Dermis blood vessel endothelial cell (primary cell): ENCODE measurements at places on chromosomes 16 and 17. TPM values are rescaled to one million over a fixed set of nuclear protein-coding genes. Genes with fewer than 3 reads are reported as not detected.

DNA sequence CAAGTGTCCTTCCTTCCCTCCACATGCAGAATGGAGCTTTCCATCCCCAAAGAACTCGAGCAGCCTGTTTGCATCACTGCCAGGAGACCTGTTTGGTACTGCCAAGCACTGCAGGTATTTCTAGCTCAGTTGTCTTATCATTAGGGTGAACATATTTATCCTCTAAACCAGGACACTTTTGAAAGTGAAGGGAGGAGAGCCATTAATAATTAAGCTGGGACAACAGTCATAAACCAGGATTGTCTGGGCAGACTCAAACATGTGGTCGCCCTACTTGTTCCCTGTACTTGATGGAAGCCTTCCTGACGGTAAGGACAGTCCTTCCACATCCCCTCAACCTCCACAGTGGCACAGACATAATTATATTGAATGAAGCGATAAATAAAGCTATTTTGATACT lies 67.4 kb downstream of the PRKCA start:
- DNase-seq = no peak

GRCh38 chr17:29621751-29622194 lies 939 bp downstream of the CORO6 start:
- no peak for DNase-seq

DNA sequence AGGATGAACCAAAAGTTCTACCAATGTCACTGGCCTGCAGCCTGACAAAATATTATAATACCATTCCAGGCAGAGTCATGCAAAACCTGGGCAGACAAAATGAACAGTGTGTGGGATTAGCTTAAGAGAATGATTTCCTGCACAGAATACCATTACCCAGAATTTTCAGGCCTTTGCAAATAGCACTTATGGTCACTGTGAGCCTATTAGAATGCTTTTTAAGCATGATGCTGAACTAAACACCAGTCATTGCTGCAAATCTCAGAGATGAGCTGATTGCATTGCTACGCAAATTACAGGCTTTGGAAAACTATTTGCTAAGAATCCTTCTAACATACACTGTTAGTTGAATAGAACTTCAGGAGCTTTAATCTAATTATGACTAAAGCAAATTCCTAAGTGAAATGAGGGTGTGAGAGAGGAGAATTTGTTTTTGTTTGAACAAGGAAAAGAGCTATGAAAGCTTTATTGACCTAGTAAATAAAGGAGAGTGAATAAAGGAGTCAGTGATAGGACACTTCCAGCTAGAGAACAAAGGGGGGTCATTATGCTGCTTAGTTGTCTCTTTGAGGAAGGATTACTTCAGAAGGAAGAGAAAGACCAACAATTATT lies 398.8 kb downstream of the HS3ST3B1 start:
- DNase-seq = no peak

- no peak for DNase-seq
These were observed 229.9 kb upstream of the CIBAR2 start for GRCh38 chr16:85341972-85342695.

- DNase-seq = no peak
These were observed 24.4 kb downstream of the TBX21 start for GRCh38 chr17:47757386-47757785.

DNA sequence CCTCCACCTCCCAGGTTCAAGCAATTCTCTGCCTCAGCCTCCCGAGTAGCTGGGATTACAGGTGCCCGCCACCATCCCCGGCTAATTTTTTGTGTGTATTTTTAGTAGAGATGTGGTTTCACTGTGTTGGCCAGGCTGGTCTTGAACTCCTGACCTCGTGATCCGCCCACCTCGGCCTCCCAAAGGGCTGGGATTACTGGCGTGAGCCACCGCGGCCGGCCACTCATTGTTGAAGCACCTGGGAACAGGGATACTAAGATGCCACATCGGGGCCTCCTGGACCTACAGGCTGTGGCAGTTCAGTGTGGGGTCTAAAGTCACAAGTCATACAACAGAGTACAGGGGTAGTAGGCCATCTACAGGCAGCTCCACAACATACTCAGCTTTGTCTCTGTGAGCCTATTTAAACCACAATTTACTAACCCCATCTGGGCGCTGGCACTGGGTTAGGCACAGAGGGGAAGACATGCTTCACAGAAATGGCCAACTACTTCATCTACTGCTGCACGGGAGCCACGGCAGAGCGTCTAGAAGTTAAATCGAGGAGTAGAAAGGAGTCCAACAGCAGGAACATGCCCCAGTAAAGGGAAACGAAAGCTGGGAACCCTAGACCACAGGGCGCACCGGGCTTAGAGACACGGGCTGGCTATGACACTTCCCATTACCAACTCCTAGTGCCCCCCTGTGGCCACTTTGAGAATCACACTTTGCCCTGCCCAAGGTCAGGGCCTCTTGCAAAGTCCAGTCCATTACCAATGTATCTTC lies 4.3 kb downstream of the VAMP2 start:
- peak; percentile 96 for DNase-seq

GRCh38 chr16:12688951-12689850 lies 114.5 kb downstream of the CPPED1 start:
- peak; percentile 29 for DNase-seq

- DNase-seq = no peak
These were observed 126.8 kb downstream of the CACNG3 start for GRCh38 chr16:24382762-24383407.

- peak; percentile 29 for DNase-seq
These were observed 199.1 kb upstream of the C17orf78 start for GRCh38 chr17:37176723-37177122.

DNA sequence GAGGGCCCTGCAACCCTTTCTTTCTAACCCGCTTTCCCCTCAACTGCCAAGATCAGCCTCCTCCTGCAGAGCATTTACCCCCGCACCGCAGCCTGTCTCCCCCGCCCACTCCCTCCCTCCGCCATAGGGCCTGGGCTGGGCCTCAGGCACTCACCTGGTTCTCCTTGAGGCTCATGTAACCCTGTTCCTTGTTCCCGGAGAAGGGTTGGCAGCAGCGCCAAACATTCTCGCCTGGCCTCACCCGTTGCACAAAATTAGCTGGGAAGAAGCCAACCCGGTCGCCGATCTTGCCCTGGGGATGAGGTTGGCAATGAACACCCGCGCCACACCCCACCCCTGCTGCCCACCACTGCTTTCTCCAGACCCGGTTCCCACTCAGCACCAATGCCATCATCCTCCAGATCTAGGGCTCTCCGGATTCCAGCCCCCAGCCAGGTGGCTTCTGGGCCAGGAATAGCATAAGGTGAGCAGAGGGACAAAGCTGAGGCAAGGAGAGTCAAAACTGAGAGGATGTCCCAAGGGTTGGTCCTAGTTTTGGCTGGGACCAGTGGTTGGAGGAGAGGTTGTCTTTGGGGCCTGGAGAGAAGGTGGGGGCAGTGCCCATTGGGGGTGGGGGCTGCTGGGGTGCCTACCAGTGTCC lies 12.8 kb downstream of the STAC2 start:
- DNase-seq = no peak

DNA sequence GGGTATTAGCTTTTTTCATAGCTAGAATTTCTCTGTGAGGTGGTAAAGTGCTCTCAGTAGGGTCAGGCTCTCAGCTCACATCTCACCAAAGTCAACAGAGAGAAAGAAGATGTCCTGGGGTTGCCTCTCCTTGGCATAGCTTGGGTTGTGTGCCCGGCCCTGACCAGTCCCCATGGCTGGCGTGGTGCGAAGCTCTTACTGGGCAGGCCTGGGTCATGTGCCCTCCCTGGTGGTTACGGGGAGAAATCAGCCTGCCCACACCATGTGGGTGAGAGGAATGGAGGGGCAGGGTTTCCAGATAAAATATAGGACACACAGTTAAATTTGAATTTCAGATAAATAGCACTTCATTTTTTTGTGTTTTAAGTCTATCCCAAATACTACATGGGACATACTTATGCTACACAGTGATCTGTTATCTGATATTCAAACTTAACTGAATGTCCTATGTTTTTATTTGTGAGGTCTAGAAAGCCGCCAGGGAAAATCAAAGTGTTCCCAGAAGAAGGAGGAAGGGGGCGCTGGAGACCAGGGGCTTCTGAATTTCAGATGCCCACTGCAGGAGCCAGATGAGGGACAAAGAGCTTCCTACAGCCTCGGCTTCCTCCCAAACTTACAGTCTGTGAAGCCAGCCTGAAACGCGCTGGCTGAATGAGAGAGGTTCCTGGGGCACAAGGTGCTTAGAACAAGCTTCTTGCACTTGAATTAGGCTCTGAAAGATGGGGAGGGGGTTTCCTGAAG lies 45.4 kb downstream of the NKD1 start:
- DNase-seq = peak; percentile 44

DNA sequence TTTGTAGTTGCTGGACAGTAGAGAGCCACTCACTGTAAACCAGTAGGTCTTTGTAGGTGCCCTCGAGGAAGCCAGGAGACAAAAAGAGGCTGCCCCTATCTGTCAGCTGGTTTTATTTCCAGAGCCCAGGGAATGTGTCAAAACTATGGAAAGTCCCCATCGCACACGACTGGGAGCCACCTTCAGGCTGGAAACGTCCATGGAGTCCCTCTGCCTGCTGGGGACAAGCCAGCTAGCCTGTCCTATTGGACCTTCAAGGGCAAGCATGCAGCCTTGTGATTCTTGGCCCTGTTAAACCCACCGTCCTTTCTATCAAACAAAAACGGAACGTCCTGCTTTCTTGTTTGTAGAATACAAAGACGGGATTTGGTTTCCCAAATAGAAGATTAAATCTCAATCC lies 289.8 kb downstream of the SLC39A11 start:
- no peak for DNase-seq

- DNase-seq = no peak
These were observed 3.8 kb upstream of the ACTG1 start for GRCh38 chr17:81516439-81516838.

DNA sequence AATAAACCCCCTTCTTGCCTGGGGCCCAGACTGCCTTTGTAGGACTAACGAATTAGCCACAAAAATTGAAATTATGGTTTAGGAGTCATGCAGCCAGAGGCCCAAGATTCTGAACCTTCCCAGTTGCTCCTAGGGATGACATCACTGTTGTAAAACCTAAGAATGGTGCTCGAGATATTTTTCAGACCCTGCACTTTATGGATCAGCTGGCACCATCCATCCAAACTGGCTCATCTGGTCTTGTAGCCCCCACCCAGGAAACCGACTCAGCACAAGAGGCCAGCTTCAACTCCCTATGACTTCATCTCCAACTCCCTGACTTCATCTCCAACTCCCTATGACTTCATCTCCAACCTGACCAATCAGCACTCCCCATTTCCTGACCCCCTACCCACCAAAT lies 10.9 kb upstream of the EVPL start:
- no peak for DNase-seq

- no peak for DNase-seq
These were observed 54.9 kb upstream of the NACA2 start for GRCh38 chr17:61645920-61646319.

The MT4 gene
- not detected in 2 replicates for total RNA-seq

The KRTAP17-1 gene
- not detected in 2 replicates for total RNA-seq

The GJC1 gene
- 7.5 and 13.9 TPM in 2 replicates for total RNA-seq

The SOX8 gene
- 0.33 and 0.85 TPM in 2 replicates for total RNA-seq

The LITAFD gene
- total RNA-seq = not detected in 2 replicates
